ENCODE measurements at places on chromosomes 4 and X.

- no peak for DNase-seq
These were observed 701.1 kb upstream of the ATOH1 start for GRCh38 chr4:93127489-93127888.

DNA sequence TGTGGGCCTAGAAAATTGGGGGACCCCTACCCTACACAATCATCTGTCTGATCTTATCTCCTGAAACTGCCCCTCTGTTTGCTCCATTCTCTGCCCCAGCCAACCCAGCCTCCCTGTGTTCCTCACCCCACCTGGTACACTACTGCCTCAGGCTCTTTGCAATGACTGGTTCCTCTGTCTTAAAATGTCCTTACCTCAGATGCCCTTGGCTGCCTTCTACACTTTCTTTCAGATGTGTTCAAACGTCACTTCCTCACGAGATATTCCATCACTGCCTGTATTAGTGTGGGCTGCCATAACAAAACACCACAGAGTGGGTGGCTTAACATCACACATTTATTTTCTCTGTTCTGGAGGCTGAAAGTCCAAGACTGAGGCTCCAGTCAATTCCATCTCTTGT, 29.2 kb downstream of the QDPR start:
- no peak for DNase-seq

DNA sequence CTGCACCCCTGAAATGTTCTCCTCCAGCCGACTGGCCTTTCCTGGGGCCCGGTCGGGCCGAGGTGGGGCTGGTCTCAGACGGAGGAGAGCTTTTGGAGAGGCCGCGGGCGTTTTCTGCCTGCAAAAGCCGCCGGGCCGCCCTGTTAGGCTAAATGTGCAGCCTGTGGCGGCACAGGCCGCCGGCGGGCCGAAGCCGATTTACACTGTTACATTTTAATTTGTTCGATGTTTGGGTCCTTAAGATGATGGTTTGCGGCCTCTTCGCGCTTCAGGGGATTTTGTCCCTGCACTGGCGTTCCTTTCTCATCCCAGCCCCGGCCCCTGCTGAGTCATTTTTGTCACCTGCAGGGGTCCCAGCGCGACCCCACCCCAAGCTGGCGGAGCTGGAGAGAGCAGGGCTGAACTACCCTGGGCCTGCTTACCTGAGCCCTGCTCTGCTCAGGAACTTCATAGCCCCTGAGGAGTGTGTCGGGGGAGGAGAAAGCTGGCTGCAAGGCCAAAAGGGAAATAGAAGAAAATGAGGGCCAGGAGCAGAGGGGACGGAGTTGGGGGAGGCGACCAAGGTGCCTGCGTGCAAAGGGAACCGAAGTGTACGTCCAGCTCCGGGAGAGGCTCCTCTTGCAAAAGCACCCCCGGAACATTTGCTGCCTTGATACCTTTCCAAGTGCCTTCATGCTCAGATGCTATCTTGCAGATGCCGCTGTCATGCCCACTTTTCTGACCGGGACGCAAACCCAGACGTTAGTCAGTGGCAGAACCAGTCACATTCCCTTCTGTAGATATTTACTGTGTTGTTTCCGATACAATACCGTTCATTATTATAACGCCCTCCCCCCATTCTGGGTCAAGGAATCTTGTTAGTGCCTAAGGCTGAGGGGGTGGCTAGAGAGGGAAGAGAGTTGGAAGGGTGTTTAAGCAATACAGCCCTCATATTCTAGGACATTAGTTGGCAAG, 977 bp upstream of the RBBP7 start:
- peak; percentile 83 for DNase-seq

DNA sequence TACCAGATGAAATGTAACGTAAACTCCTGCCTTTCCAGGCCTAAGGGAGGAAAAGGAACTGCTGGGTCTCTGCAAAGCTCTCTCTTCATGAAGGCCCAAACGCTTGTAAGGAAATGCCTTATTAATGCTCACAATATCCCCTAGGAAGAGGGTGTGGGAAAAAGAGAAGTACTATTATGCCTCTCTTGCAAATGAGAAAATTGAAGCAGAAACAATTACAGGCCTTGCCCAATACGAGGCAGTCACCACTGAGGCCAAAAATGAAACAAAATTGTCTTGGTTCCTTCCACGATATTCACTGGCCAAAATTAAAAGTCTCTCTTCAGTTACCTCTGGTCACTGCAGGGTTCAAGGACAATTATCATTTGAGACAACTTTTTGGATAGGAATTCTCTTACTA, 3.2 kb downstream of the SCARB2 start:
- no peak for DNase-seq

DNA sequence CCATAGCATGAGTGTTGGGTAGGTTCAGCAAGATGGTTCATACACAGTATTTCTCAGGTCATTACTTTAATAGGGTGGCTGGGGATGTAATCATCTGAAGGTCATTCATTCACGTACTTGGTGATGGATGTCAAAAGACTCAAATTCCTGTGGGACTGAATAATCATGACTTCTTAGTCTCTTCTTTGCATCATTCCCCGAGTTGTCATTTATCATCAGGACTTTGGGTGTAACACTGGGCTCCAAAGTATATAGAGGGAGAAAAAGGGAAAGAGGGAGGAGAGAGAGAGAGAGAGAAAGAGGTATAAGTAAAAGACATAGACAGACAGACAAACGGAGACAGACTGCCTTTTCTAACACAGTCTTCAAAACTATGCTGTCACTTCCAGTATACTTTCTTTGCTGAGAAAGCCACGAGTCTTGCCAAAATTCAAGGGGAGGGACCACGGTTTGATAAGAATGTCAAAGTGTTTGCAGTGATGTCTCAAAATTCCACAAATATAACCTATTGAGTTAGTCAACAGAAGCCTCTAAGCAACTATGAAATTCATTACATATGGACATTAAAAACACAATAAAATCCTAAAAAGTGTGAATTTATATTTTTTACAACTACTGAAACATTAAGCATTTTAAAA, 55.9 kb downstream of the UGT2A3 start:
- no peak for DNase-seq

DNA sequence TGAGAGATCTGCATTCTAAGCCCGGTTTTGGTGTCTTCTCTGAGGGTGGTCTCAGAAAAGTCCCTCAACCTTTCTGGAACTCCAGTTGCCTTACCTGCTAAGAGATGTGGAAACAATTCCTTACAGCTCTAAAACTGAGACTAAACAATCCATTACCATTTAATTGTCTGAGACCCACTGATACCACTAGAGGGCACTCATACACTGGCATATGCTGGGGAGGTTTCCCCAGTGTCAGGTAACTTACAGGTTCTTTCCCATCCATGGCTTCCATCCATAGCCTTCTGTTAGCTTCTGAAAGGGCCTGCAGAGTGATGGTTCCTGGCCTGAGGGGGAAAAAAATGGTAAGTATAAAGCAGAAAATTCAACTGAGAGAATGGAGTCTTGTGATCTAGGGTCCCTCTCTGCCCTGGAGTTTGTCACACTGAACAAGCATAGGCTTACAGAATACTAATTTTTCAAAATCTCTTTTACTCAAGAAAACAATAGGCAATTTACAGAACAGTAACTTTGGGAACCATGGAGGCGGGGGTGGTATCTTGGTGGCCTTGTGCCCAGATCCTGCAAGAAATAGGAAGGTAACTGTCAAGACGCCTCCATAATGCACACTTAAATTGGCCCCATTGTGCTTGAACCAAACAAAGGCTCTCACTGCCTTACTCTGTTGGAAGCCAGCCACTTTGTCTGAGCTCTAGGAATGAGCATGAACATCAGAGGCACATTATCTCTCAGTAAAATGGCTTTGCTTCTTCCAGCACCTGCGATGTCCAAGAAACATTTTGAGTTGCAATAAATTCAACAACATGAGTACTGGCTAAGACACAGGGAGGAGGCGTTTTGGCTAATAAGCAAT, 236.1 kb downstream of the OPHN1 start:
- DNase-seq: no peak

- no peak for DNase-seq
These were observed 8.3 kb downstream of the RPS4X start for GRCh38 chrX:72268597-72269365.

DNA sequence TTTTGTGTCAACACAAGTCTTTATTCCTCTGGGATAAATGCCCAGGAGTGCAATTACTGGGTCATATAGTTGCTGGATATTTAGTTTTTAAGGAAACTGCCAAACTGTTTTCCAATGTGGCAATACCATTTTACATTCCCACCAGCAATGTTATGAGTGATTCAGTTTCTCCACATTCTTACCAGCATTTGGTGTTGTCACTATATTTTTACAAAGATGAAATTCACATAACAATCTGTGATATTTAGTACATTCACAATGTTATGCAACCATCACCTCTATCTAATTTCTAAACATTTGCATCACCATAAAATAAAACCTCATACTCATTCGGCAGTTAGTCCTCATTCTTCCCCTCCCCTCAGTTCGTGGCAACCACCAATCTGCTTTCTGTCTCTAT, 75.0 kb downstream of the MAMLD1 start:
- DNase-seq: no peak

DNA sequence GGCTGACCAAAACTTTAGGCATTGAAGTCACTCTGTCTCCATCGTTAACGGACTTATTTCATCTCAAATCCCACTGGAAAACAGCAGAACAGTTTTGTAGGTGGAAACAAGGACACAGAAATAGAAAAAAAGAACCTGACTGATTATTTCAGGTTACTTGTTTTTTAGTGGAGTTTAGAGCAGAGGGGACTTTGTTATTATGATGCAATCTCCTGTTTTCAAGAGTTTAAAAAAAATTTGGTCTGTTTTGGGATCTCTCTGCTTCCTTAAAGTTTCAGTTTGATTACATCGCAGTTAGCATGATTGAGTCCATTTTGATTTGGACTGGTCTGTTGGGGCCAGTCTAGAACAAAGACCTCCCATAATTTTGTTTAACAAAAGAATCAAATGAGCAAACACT, 13.6 kb downstream of the PROM1 start:
- DNase-seq: no peak

- DNase-seq: no peak
These were observed 56.9 kb downstream of the OTC start for GRCh38 chrX:38409289-38409688.

DNA sequence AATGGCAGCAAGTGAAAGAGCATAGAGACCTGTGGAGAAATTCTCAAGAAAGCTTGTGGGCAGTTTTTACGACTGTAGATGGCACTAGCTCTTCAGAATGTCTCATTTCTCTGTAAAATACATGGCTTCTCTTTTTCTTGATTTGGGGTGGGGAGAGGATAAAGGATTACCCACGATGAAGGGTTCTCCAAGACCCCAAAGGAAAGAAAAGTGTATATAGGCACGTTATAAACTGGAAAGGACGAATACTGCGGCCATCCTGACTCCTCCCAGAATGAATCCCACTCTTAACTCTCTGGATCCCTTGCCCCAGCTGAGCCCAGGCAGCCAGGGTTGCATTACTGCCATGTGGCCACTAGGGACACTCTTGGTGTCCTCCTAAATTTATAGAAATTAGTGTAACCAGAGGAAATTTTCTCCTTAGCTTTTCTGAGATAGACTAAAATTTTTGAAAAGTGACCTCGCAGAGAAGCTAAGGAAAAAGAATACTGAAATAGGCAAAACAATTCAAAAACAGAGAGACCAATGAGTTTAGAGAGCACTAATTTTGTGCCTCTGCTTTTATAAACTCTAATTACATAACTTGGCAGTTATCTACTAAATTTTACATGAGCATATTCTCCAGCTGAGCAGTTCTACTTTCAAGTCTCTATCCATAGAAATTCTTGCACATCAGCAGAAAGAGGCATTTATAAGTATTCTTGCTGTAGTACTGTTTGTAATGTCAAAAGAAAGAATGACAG, 37.8 kb upstream of the PCDH19 start:
- DNase-seq: peak; percentile 36

Data from left lung (tissue), 14 donors.